ENCODE measurements at places on chromosomes 3 and 15.

- peak; percentile 62 for DNase-seq
Measured at GRCh38 chr3:142586803-142587406, 8.4 kb upstream of the ATR start.

DNA sequence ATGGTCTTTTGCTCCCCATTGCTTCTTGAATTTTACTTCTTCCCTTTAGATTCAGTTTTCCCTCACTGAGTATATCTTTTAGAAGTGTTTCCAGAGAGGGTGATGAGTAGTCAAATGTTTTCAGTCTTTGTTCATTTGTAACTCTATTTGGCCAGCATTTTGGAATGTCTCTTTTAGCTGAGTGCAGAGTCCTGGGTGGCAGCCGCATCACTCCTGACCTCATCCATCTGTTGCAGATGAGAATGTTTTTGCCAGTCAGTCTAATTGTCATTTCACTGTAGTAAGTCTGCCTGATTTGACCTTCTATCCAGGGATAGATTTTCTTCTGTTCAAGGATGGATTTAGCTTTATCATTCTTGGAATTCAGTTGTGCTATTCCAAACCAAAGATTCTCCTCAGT lies 7.3 kb downstream of the SRPRB start:
- no peak for DNase-seq

GRCh38 chr3:29683018-29683993 lies 402.4 kb downstream of the RBMS3 start:
- DNase-seq: no peak

DNA sequence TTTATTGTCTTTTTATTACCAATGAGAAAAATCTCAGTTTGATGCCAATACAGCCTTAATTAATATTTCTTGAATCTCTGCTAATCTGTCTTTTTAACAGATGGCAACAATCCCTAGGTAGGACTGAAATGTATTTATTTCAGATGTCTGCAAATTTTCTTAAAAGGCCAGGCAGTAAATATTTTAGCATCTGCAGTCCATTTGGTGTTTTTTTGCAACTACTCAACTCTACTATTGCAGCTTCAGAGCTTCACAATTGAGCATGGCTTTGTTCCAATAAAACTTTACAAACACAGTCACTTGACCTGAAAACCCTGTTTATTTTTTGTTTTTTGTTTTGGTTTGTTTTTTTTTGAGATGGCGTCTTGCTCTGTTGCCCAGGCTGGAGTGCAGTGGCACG lies 82.7 kb downstream of the RARB start:
- DNase-seq: no peak

- DNase-seq: peak; percentile 67
Measured at GRCh38 chr3:49724586-49724985, 835 bp upstream of the GMPPB start.

DNA sequence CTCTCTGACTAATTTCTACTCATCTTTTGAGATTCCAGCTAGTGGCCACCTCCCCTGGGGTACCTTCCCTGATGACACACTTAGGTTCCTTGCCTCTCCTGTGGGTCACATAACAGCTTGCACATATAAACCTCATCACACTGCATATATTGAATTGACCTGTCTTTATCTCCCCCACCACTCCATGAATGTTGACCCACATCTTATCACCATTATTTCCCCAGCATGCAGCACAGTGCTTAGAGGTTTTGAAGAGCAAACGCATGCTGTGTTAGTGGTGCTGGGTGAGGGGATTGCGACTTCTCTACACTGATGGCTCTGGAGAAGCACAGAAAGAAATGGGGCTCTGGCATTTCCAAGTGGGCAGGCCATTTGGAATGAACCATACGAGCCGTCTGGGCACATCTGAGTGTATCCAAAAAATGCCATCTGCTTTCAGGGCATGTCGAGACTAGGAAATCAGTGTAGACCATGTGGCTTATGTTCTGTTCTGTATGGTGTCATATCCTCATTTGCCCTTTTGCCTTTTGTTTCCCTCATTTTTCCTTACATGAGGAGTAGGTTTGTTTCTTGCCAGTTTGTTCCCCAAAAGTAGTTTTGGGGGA lies 333.2 kb upstream of the TRIM42 start:
- no peak for DNase-seq

GRCh38 chr15:95141486-95141885 lies 910.1 kb downstream of the MCTP2 start:
- no peak for DNase-seq
